Stimulated activated naive CD8-positive, alpha-beta T cell treated with anti-CD3 and anti-CD28 coated beads, Interleukin-15, amount 100 ng/mL, for 72 hours (primary cell): ENCODE measurements at places on chromosomes 3 and 15.

- no peak for DNase-seq
These were observed 148.0 kb upstream of the MBNL1 start for GRCh38 chr3:152120601-152121269.

DNA sequence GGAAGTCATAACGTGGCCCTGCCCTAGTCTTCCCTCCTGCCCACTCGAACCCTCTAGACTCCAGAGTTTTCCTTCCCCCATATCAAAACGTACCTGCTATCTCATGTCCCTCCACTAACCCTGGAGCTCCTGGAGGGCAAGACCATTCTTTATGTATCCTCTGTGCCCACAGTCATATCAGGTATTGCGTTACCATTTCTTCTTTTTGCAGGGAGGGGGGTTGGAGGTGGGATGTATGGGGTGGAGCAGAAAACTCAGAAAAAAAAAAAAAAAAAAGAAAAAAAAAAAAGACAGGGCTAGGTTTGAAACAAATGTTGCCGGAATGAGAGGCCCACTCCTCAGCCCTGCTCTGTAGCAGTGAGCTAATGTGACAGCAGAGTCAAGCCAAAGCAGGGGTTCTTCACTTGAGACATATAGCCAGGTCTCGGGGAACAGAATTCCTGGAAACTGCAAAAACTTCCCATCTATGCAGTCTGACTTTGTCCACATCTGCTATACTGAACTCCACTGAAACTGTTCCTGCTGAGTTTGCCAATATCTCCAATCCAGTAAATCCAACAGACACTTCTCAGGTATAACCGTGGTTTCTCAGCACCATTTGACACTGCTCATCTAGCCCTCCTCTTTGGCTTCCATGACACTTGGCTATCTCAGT is 31.1 kb downstream of the PARP16 start:
- no peak for DNase-seq

- peak; percentile 71 for DNase-seq
These were observed 44.8 kb upstream of the TLE3 start for GRCh38 chr15:70142322-70143191.

DNA sequence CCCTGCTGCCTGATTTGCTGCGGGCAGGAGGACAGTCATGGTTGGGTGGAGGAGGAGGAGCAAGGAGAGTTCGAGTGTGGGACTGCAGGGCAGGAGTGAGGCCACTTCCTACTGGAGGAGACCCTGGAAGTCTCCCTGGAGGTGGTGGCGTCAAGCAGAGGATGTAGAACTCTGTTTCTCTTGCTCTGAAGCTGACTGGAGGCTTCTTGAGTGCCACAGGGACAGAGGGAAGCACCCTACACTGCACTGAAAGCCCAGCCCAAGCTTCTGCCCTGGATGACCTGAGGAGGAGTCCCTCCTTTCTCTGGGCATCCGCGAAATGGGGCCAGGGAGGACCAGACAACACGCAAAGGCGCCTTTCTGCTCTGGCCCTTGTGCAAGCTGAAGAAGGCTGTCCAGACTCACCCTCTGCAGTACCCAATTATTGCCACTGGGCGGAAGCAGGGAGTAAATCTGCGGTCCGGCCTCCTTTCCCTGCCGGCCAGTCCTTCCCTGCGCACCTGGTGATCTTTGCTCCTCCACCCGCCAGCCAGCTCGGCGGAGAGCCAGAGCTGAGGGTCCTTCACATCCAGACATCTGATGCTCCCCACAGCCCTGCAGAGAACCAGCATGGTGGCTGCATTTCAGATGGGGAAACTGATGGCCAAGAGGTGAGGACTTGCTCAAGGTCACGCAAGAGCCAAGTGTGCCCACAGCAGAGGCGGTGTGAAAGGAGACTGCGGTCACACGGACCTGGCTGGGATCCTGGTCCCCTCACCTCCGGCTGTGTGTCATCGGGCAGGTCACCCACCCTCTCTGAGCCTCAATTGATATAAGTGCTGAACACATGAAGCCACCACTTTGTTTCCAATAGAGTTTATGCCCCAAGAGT is 207.1 kb downstream of the TBC1D2B start:
- peak; percentile 43 for DNase-seq

DNA sequence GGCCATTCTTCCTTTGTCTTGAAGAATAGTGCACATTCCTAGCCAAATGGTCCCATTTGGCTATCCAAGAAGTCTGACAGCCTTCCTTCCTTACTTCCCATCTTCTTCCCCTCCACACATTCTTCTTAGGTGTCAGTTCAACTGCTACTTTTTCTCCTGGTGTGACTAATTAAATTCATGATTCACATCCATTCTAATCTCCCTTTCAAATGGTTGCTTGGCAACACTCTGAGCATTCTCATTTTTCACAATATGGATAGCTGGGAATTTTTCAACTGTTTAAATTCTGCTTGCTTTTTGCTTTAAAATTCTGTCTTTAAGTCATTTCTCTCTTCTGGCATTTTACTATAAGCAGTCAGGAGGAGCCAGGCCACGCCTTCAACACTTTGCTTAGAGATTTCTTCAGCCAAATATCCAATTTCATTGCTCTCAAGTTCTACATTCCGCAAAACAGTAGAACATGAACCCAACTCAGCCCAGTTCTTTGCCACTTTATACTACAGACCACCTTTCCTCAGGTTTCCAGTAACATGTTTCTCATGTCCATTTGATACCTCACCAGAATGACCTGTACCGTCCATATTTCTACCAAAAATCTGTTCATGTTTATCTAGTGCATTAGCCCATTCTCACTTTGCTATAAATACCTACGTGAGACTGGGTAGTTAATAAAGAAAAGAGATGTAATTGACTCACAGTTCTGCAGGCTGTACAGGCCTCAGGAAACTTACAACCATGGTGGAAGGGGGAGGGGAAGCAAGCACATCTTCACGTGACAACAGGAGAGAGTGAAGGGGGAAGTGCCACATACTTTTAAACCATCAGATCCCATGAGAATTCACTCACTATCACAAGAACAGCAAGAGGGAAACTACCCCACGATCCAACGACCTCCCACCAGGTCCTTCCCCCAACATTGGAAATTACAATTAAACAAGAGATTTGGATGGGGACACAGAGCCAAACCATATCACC is 31.9 kb upstream of the MCF2L2 start:
- DNase-seq: no peak

GRCh38 chr15:51708013-51708412 is 26.7 kb downstream of the SCG3 start:
- DNase-seq: no peak

- DNase-seq: no peak
These were observed 63.4 kb upstream of the ANKRD28 start for GRCh38 chr3:15861163-15861562.

GRCh38 chr15:79185199-79185598 is 94.6 kb upstream of the RASGRF1 start:
- peak; percentile 28 for DNase-seq

DNA sequence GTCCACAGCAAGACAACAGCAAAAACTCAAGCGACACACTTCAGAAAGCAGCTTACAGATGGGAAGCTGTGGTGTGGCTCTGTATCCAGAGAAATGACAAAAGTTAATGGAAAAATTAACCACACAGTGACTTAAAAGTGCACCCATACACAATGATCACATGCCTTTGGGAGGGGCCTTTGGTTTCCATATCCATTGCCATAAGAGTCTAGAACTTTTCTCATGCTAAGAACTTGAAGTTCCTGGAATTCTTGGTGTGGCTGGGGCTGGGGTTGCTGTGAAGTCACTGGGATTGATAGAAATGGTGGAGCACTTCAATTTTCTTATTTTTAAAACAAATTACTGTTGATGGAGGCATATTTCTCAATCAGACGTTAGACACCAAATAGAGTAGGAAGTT is 108.6 kb upstream of the FEZF2 start:
- DNase-seq: no peak

- no peak for DNase-seq
These were observed 267.4 kb upstream of the GADL1 start for GRCh38 chr3:31161889-31162288.

GRCh38 chr15:39834256-39834655 is 51.6 kb upstream of the FSIP1 start:
- no peak for DNase-seq

GRCh38 chr3:129218742-129219141 is 30.7 kb upstream of the COPG1 start:
- no peak for DNase-seq

DNA sequence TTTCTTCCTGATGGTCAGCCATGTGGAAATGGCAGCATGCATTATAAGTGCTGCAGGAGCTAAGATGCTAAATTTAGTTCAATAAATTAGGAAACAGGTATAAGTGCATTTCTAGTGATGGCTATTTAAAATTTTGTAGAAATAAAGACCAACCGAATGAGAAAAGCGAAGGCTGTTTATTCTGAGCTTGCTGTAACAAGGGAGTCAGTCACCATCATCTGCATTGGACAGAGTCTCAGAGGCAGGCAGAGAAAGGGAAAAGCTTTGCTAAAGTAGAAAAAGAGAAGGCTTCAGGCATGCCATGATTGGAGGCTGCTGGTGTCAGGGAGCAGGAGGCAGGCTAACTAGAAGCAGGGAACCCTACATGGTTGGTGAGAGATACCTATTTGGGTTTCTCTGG is 451.0 kb downstream of the EDEM1 start:
- DNase-seq: no peak

DNA sequence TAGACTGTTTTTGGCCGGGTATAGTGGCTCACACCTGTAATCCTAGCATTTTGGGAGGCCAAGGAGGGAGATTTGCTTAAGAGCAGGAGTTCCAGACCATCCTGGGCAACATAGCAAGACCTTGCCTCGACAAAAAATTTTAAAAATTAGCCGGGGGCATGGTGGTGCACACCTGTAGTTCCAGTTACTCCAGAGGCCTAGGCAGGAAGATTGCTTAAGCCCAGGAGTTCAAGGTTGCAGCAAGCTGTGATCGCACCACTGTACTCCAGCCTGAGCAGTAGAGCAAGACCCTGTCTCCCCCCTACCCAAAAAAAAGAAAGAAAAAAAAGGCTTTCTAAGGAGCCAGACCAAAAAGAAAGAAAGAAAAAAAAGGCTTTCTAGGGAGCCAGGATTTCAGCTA is 36.7 kb downstream of the TMOD3 start:
- DNase-seq: no peak

- DNase-seq: no peak
These were observed 61.4 kb upstream of the KLF13 start for GRCh38 chr15:31265090-31265870.

GRCh38 chr3:189393598-189393997 is 221.8 kb downstream of the TPRG1 start:
- DNase-seq: no peak

- DNase-seq: no peak
These were observed 35.9 kb upstream of the IREB2 start for GRCh38 chr15:78402061-78402610.

GRCh38 chr3:22373182-22373581 is 622.2 kb upstream of the ZNF385D start:
- DNase-seq: no peak

- DNase-seq: no peak
These were observed 83.4 kb upstream of the POU1F1 start for GRCh38 chr3:87359826-87360225.

DNA sequence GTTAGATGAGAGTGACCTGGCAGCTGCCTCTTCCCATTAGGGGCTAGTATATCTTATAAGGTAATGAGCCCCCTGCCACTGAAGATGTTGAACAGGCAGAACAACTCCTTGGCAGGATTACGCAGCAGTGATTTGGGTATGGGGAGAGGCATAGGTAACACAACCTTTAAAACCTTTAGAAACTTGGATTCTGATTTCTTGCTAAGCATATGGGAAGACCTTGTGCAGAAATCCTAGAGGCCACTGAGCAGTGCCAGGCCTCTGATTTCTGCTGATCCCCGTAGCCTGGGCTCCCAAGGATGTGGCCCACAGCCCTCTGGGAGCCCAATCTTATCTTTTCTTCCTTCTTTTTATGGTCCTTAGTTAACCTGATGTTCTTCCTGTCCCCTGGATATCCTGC is 237.9 kb upstream of the ROPN1 start:
- no peak for DNase-seq

DNA sequence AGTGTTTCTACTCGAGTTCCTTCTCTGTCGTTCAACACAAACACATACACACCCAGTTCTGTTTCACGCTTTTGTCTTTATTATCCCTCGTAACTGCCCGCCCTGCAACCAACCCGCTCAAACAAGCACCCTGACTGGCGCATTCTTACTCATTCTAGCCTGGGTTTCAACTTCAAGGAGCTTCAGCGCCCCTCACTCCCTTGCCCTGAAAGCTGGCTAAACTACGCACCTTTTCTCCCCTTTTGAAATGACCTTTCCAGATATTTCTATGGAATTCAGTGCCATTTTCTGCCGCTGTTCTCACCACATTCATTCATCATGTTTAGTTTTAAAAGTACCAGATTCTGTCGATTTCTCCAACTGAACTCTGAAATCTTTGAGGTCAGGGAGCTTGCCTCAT is 653 bp upstream of the MFSD1 start:
- no peak for DNase-seq

GRCh38 chr15:63246691-63247469 is 30.5 kb upstream of the APH1B start:
- no peak for DNase-seq

GRCh38 chr15:75237316-75237982 is 20.7 kb upstream of the GOLGA6C start:
- no peak for DNase-seq

DNA sequence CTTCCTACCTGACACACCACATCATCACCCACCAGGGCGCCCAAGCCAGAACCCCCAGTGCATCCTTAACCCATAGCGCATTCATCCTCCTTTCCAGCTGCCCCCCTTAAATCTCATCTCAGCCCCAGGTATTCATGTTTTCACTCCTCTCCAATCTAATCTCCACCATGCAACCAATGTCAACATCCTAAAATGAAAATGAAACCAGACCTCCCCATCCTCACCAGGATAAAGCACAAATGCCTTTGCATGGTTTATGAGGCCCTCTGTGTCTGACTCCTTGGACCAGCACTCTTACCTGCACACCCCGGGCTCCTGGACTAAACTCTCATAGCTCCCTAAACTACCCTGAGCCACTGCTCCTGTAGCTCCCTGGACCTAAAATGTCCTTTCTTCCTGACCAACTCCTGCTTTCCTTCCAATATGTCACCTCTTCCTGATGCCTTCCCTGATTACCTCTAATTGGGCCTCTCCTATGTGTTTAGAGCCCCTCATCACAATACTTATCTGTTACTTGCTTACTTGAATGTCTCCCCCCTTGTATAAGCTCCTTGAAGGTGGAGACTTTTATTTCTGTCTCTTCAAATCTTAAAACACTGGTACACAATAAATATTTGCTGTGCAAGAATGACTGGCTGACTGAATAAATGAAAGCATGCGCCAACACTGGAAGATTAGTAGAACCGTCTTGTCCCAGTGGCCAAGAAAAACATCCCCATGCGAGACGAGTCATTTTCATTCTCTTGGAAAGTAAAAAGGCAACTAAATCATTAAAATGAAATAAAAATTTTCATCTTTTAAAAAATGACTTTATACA is 142.5 kb downstream of the XXYLT1 start:
- no peak for DNase-seq

GRCh38 chr3:162998205-162998604 is 1501.6 kb downstream of the OTOL1 start:
- no peak for DNase-seq

GRCh38 chr3:172303181-172303580 is 145.1 kb downstream of the GHSR start:
- no peak for DNase-seq

- DNase-seq: no peak
These were observed 30.0 kb upstream of the CYP11A1 start for GRCh38 chr15:74397239-74398068.
